ENCODE measurements at places on chromosomes 5 and 9. TPM values are rescaled to one million over a fixed set of nuclear protein-coding genes. Genes with fewer than 3 reads are reported as not detected.

DNA sequence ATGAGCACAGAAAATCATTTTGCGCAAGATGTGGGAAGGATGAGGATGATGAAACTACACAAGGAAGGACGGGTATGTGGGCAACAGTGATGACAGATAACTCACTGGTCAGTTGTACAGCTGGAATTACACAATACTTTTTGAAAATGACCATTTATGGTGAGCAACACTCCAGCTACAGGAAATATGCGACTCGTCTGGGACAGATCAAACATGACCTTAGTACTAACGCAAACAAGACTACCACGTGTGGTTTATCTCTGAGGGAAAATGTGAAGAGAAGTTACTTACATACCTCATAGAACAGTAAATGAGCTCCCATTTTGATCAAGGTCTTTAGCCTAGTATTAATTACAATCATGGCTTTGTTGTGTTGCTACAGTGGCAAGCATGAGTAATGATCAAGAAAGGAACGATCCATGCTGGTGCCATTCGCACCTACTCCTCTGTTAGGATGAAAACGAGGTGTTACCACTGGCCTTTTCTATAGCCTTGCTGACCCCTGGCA, 456.9 kb downstream of the BNC2 start:
- DNase-seq, result no peak

ANKRD31 gene
- total RNA-seq, result 1.5 TPM

PDLIM7 gene
- total RNA-seq, result 400 TPM

GRCh38 chr9:89864257-89864656, 259.4 kb downstream of the GADD45G start:
- no peak for DNase-seq

- DNase-seq, result no peak
Measured at GRCh38 chr5:81819556-81820317, 68.8 kb upstream of the SSBP2 start.

GRCh38 chr5:121366515-121366914, 485.2 kb upstream of the FTMT start:
- no peak for DNase-seq

- DNase-seq, result no peak
Measured at GRCh38 chr9:7988644-7989280, 189.2 kb upstream of the DMAC1 start.

DNA sequence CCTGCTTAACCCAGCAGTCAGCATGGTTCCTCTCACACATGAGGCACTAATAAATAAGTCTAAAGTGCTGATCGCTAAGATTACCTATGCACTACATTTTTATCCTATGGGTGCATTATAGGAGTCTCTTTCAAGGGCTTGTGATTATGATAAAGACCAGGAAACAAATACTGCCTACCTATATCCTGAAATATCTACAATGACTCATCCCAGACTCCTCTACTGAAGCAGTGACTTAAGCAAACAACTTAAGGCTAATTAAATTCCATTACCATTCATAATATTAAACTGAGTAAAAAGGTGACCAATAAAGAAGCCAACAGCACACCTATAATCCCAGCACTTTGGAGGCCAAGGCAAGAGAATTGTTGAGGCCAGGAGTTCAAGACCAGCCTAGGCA, 338.4 kb downstream of the DNAH5 start:
- DNase-seq, result peak; percentile 8

DNA sequence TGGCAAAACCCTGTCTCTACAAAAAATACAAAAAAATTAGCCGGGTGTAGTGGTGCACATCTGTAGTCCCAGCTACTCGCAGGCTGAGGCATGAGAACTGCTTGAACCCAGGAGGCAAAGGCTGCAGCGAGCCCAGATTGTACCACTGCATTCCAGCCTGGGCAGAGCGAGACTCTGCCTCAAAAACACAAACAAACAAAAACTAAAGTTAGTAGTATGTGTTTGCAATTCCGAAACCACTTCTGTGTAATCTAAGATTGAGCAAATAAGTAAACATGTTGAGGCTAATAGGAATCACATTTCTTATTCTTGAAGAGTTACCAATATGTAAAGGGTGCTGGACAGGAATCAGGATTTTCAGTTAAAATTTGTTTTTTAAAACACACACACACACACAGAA, 70.0 kb upstream of the SUSD1 start:
- DNase-seq, result no peak

PRPF4 gene
- total RNA-seq, result 23.7 TPM

- no peak for DNase-seq
Measured at GRCh38 chr5:155475318-155475717, 461.8 kb downstream of the KIF4B start.

- DNase-seq, result no peak
Measured at GRCh38 chr5:12592228-12592627, 688.0 kb upstream of the CTNND2 start.

- no peak for DNase-seq
Measured at GRCh38 chr5:141746395-141746794, 64.4 kb upstream of the ARAP3 start.

DNA sequence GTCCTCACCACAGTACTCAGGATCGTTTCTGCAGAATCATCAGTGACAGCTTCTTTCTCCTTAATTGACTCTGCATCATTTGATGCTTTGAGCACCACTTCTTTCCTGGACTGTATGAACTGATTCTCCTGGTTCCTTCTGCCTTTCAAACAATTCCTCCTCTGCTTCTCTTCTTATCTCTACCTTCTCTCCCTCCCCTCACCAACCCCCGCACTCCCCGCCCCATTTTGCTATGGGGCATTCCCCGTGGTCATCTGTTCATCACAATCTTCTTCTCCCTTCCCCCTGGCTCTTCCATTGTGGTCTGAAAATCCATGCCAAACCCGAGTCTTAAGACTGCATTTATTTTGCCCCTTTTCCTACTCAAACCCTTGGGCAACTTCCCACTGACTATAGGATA, 57.9 kb downstream of the FAM78A start:
- DNase-seq, result no peak

DNA sequence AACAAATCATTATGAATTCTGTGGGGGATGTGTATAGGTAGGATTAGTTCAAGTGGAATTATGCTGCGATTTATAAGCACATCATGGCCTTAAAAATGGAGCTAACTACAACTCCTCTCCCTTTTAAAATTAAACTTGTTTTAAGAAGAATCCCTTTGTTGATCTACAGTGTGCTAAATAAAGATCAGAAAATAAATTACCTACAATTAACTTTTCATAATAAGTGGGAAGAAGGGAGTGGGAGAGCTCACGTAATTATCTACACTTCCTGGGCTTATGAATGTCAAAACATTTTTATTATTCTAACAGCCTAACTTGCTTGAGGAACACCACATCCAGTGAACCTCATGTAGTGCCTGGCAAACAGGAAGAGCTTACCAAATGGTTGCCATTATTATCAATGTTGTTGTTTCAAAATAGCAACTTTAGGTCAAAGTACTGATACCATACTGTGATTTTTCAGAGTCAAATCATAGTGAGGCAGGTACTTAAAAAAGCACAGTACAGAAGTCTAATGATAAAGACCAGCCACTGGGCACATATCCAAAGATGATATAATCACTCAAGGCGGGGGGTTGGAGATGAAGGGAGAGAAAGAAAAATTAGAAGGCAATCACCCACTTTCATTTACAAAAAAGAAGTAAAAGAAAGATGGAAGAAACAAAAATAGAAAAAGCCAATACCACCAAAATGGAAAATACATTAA, 174.0 kb downstream of the RAPGEF6 start:
- DNase-seq, result no peak

DNA sequence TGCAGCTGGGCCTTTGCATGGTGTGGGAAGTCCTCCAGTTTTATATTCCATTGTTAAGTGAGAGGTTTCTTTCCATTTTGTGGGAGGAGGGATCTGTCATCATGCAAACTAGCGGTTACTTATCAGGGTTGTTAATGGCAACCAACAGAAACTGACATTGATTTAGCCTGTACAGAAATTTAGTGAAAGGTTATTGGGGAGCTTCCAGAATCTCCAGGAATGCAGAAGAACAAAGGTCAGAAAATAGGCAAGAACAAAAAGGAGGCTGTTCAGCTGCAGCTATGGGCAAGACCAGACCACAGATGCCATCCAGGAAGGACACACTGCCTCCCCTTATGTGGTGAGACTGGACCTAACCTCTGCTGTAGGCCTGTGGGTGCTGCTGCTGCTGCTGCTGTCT, 395.8 kb downstream of the KDM4C start:
- peak; percentile 11 for DNase-seq

FBP1 gene
- total RNA-seq, result 6.5 TPM

SLC44A1 gene
- total RNA-seq, result 41.2 TPM

- DNase-seq, result no peak
Measured at GRCh38 chr9:33662871-33663270, 132.5 kb upstream of the PRSS3 start.

GRCh38 chr5:159601216-159601615, 270.9 kb upstream of the IL12B start:
- no peak for DNase-seq
